Activated T-cell treated with anti-CD3 and anti-CD28 coated beads for 1 hour (primary cell): ENCODE measurements at places on chromosomes 2 and 18.

GRCh38 chr2:239304533-239305221 lies 96.1 kb downstream of the HDAC4 start:
- no peak for DNase-seq

DNA sequence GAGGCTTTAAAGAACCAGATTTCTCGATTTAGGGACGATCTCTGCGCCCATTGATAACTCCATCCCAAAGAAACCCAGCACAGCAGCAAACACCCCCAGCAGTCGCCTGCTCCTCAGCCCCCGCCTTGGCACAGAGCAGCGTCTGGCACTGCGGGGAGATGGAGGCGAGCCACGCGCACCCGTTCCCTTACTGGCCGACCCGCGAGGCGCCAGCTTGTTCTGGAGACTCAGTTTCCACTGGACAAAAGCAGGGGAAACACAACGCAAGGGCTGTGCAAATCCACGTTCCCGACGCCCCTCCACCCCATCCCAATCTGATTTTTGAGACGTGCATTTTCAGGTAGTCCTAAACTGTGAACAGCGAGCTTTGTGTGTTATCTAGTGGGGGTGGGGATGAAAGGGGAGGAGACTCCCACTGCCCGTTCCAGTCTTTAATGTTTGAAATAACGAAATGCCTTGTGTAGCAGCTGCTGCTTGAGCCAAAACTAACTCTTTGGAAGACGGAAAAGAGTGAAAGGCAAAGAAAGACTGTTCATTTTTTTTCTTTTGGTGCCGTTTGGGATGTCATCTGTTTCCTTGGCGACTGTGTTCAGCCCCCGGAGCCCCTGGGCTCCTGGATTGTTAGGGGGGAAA lies 143.2 kb downstream of the MEIS1 start:
- no peak for DNase-seq

DNA sequence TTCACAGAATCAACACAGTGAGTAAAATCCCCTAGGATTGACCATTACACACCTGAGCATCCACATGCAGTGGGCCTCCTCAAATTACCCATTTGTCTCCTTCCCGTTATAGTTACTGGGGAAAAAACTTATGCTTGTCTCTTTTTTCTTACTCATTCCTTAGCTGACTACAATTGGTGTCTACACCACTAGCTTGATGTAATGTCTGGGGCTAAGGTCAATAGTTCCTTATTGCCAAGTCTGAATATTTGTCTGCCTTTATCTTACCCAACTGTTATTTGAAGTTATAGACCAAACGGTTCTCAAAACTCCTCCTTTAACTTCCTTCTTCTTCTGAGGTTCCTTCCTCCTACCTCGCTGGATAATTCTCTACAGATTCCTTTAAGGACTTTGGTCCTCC lies 41.9 kb upstream of the TMEM17 start:
- DNase-seq: no peak

GRCh38 chr2:238652053-238652770 lies 195.7 kb upstream of the TWIST2 start:
- DNase-seq: no peak

GRCh38 chr2:173684896-173685459 lies 280.2 kb downstream of the SP3 start:
- DNase-seq: no peak

DNA sequence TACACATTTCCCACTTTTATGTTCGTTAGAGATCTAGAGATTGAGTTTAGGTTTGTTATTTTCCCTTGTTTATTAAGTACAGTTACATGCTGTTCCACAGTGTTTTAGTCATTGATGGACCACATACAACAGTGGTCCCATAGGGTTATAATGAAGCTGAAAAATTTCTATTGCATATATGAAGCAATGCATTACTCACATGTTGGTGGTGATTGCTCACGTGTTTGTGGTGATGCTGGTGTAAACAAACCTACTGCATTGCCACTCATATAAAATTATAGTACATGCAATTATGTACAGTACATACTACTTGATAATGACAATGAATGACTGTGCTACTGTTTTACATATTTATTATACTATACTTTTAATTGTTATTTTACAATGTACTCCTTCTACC lies 51.0 kb upstream of the NXPH2 start:
- DNase-seq: no peak
